ENCODE measurements at places on chromosomes 2 and 18.

- no peak for DNase-seq
These were observed 5.6 kb upstream of the IMP4 start for GRCh38 chr2:130336877-130337734.

GRCh38 chr2:239951129-239951734, 73.9 kb downstream of the NDUFA10 start:
- DNase-seq = no peak

GRCh38 chr2:205811387-205811786, 129.1 kb downstream of the NRP2 start:
- no peak for DNase-seq

DNA sequence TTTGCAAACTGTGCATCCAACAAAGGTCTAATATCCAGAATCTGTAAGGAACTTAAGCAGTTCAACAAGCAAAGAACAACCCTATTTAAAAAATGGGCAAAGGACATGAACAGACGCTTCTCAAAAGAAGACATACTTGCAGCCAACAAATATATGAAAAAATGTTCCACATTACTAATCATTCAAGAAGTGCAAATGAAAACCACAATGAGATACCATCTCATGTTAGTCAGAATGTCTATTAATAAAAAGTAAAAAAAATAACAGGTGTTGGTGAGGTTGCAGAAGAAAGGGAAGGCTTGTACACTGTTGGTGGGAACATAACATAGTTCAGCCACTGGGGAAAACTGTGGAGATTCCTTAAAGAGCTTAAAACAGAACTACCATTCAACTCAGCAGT, 126.2 kb downstream of the NAT8 start:
- no peak for DNase-seq

- DNase-seq = no peak
These were observed 2.5 kb upstream of the PLA2R1 start for GRCh38 chr2:160064916-160065315.

DNA sequence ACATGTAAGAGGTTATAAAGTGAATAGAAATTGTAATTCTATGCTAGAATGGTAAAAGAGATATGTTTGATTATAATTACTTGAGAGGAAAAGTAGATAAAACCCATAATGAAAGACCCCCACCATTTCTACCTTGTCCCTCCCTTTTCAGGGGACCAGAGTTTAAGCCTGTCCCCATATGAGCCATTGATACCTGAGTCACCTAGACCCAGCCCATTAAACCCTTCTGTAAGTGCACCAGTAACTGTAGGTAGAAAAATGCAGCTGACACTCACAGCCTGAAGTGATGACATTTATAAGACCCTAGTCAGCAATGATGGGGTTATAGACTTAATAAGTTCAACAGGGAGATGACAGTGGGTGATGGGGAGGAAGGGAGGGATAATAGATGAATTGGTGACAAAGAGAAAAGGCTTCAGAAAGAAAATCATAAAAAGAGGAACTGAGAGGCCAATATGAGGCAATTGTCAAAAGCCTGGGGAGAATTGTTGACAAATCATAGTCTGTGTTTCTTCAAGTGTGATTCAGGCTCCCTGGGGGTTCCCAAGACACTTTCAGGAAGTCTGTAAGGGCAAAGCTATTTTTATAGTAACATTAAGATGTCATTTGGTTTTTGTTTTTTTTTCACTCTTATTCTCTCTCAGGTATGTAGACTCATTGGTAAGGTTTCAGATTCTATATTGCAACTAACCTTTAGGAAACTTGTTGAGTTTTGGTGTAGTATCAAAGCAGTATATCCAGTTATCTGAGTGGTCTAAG, 544.2 kb downstream of the SATB2 start:
- no peak for DNase-seq

GRCh38 chr2:50443868-50444630, 587.9 kb downstream of the NRXN1 start:
- no peak for DNase-seq

DNA sequence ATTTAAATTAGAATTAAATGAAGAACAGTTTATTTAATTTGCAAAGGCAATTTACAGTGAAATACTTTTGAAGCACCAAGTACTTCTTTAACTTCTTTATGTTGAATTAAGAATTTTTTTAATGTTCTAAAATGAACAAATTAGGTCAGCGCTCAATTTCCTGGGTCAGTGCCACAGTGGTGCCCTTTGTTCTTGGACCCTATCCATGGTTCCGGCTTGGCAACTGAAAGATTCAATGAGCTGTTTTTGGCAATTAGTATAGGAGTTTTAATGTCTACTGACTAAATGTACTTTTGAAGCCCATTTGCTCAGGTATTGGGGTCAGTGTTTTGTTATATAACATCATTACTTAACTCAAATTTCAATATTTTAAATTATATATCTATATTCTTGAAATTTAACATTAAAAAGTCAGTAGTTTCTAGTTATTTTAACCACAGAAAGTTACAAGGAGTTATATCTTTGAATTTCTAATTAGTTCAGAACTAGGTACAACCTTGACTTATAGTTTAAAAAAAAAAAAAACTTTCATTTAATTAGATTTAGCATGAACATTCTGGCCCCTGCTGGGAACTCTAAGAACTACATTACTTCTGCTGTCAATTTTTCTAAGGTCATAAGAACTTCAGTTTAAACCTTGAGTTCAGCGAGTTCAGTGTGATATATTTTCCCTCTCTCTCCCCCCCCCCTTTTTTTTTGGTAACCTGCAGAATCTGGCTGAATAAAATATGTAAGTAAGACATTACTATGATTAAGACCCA, 7.6 kb upstream of the MSTN start:
- peak; percentile 68 for DNase-seq
